AML-193 (cell line): ENCODE measurements at places on chromosomes 7 and 10.

DNA sequence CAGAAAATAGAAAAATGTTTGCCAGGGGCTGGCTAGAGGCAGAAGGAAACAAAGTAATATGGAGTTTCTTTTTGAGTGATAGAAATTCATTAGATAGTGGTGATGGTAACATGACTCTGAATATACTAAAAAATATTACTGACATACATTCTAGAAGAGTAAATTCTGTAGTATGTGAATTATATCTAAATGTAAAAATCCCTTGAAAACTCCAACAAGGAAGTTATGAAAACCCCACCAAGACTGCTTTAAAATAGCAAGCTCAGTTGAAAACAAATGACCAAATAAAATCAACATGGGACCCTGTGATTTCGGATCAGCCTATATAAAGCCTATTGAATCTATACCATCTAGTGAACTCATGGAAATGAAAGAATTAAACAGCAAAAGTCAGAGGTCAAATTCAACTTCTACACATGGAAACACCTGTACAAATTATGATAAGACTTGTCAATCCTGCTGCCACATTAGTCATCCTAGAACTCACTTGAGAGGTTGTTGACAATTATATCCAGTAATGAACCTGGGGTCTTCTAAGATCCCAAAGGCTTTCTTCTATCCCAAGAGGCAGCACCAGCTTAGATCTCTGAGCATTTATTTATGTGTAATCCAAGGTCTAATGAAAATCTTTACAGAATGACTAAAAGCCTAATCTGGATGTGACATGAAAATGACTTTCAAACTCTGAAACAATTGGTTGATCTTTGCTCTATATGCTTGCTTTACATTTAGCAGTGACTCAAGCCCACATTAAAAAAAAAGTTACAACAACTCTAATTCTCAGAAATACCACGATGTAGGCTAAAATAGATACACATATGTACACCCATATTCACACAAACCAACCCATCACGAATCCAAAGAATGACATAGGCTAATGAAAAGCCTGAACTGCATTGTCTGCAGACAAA lies 59.3 kb downstream of the OSBPL3 start:
- DNase-seq: no peak

DNA sequence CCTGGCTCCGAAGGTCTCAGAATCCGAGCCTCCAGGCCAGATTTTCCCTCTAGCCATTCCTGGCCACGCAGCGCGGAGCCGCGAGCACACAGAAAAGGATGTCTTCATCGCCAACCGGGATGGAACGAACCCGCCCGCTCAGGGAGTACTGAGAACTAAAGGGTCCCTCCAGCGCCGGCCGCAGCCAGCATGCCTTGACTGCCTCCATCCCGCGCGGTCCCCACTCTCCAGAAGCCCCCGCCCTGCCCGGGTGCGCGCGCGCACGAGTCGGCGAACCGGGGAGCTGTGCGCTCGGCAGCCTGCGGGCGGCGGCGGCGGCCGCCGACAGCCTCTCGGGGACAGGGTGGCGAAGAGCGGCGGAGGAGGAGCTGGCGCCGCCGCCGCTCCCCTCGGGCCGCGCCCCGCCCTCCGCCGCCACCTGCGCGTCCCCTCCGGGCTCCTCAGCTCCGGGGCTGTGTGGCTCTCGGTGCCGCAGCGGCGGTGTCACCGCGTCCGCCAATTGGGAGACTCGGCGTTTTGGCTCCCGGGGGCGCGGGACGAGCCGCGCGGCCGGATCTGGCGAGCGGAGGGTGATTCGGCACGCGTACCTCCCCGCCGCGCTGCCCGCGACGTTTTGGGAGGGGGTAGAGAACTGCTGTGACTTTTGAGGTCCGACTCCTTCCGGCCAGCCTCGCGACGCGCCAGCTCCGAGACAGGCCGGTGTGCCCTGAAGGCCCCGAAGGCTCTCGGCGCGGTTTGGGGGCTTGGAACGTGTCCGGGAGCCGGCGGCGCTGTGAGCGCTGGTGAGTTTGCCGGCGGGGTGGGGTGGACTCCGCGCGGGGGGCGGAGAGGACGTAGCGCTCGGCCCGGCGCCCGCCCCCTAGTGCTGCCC lies 453 bp upstream of the GALNT17 start:
- no peak for DNase-seq

DNA sequence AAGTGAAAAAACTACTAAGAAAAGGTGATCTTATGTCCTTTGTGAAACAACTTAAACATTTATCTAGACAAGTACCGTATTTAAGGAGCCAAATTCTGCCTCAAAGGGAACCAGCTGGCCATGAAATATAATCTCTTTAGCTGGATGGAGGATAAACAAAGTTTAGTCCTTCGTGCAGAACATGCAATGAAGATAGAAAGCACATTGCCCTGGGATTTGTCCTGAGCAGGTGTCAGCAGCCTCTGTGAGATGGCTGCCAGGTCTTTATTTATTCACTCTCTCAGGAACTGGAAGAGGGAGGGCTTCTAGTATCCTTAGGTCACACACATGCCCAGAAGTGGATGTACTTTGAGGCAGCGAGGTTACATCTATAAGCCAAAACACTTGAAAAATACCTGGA lies 57.4 kb upstream of the CASD1 start:
- no peak for DNase-seq

DNA sequence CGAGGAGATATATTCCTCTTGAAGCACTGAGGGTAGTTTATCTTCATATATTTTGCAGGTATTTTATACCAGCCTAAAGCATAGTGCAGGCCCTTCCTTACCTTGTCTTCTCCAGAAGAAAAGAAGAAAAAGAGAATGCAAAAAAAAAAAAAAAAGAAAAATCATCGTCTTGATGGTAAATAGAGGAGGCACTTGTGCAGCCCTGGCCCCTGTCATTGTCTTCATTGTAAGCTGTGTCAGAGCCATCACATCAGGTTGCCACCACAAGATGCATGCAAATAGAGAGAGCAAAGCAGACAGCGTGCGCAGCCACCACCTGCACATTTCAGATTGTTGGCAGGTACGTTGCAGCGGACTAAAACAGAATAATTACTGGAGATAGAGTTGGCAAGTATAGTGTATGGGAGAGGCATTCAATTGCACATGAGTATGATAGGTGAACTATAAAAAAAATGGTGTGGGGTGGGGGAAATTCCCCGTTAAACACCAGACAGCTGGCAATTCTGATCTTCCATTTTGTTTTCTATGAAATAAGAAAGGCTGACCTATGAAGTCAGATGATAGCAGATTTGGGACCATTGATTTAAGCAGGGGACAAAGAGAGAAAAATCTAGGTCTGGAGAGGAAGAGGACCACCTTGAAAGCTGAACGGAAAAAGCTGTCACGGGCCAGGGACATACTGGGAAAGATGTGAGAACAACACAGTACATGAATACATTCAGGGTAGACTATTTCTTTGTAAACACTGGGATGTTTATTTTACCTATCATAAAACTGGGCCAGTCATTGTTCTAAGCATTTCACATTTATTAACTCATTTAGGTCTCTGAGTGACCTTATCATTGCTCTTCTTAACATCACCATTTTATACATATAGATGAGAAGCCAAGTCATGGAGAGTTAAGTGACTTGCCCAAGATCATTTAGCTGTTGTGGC lies 306.3 kb upstream of the SP8 start:
- DNase-seq: no peak

DNA sequence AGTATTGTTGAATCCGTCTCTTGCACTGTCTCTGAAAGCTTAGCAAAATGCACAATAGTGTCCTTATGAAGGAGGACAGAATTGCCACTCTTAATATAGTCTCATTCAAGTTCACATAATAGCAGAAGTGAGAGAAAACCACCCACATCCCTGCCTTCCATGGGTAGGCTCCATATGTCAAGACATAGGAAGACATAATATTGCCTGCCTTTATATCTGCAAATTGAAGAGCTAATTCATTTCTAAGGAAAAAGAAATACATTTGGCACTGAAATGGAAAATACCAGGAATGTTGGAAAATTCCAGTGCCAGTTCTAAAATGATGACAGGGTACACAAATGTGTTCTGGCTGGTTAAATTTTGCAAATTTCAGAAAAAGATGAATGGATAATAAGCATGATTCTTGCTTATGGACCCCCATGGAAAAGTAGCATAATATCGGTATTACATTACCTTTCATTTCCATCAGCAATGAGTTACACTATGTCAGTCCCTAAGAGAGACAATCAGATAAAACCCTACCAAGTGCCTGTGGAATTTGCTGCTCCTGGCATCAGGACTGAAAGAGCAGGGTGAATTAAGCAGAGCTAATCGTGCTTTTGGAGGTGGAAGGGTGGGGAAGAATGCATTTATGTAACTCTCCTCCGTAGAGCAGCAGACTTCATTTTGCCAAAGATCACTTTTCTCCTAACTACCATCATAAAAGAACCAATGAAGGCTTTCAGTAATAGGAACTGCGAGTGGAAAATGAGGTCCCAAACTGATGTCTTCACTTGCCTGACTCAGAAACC lies 312.6 kb downstream of the FGFR2 start:
- DNase-seq: no peak

GRCh38 chr10:102485093-102485784 lies 17.3 kb downstream of the ACTR1A start:
- no peak for DNase-seq

GRCh38 chr10:127303105-127303504 lies 106.7 kb upstream of the INSYN2A start:
- DNase-seq: no peak

DNA sequence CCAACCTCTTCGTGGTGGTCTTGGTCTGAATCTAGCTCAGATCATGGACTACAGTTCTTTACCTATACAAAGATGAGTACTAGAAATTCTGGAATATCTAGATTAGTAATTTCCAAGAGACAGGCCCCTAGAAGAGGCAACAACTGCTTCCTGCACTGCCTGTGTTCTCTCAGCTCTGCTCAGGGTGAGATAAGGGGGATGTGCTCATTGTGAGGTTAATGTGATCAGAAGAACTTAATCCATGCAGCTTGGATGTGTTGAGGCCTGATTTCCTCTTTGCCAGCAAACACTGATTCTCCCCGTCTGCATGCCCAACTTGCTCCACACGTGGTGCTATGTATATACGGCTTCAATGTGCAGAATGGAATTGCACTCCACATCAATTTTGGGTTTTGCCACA lies 268.0 kb downstream of the PHTF2 start:
- DNase-seq: no peak

GRCh38 chr10:525565-526315 lies 163.7 kb downstream of the DIP2C start:
- no peak for DNase-seq

DNA sequence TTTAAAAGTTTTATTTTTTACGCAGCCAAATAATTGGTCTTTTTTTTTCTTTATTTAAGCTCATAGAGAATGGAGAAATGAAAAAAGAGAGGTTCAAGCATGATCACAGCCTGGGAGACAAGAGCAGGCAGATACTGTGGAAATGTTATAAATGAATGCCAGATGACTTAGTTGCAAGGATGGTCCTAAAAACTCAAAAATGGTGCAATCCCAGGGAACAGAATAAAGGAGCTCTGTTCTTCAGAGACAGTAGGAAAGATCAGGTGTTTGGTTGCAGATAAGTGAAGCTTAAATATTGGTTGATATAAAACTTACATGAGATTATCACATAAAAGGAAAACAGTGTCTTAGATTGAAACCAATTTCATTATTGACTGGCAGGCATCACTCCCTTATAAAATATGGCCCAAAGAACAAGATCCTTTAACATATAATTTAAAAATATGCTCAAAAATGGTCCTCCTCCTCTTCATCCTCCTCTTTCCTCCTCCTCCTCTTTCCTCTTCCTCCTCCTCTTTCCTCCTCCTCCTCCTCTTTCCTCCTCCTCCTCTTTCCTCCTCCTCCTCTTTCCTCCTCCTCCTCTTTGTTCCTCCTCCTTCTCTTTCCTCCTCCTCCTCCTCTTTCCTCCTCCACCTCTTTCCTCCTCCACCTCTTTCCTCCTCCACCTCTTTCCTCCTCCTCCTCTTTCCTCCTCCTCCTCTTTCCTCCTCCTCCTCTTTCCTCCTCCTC lies 18.6 kb downstream of the GNAT3 start:
- no peak for DNase-seq

- no peak for DNase-seq
Measured at GRCh38 chr7:69748530-69748929, 150.3 kb downstream of the AUTS2 start.

DNA sequence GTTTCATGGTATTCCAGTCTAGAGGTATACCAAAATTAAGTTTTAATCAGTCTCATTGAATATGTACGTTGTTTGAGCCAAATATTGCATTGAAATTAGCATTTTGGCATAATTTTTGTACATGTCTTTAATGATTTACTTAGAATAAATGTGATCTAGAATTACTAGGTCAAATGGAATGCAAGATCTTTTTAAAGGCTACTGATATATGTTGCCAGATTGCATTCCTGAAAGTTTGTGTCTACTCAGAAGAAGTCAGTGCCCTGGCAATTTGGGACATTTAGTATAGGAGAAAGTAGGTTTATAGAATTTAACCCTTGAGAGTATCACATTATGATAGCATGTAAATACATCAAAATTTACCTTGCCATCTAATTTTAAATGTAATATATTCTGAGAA lies 32.4 kb downstream of the KMT2E start:
- DNase-seq: no peak

DNA sequence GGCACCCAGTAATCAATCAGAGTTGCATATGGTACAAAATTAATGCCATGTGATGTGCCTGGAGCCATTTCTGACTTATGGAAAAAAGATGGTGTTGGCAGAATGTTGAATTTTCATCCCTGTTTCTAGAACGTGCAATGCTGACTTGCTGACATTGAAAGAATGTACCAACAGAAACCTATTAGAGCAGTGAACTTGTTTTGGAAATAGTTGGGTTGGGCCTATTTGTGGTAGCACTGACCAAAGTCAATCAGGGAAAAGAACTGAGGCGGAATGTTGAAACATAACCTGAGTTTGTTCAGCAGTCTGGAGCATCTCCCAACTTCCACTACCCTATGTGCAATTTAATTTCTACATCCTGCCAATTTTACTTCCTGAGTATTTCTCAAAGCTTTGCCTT lies 11.7 kb upstream of the KIAA1217 start:
- DNase-seq: no peak

DNA sequence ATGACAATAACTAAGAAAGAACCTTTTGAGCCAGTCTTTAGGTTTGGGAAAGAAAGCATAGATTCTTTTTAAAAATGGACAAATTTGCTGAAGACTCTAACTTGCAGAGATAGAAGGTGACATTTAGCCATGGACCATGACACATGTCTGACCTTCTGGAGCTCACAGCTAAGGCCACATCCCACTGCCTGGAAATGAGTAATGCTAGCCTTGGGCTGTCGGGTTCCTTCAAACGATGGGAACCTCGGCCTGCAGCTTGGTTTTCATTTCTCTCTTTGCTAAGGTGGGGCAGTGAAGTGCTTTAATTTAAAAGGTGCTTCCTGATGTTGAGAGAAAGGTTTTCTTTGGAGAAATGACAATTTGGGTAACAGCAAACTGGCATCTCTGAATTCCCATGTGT lies 223.2 kb downstream of the FANK1 start:
- no peak for DNase-seq
